Kidney epithelial cell (primary cell): ENCODE measurements at places on chromosomes 3 and 15. TPM values are rescaled to one million over a fixed set of nuclear protein-coding genes. Genes with fewer than 3 reads are reported as not detected.

BTLA gene
- total RNA-seq, result not detected in 2 replicates

DPPA2 gene
- total RNA-seq, result not detected in 2 replicates

ITIH1 gene
- total RNA-seq, result not detected in 2 replicates

MNS1 gene
- total RNA-seq, result 0.84 and 1.5 TPM in 2 replicates

MYRIP gene
- 0.04 and 0.07 TPM in 2 replicates for total RNA-seq

MKRN2OS gene
- total RNA-seq, result 0.14 and 1.3 TPM in 2 replicates

LRRC31 gene
- total RNA-seq, result not detected in 2 replicates

LHFPL4 gene
- total RNA-seq, result not detected in 2 replicates

DUOX1 gene
- 4.1 and 6.6 TPM in 2 replicates for total RNA-seq

SH2D7 gene
- total RNA-seq, result not detected in 2 replicates

SERINC4 gene
- total RNA-seq, result 0.46 TPM in 1 of 2 replicates, not detected in the other

PFKFB4 gene
- total RNA-seq, result 22.4 and 24.1 TPM in 2 replicates

SORD gene
- total RNA-seq, result 30.2 and 44.0 TPM in 2 replicates

GFM1 gene
- total RNA-seq, result 45.5 and 55.0 TPM in 2 replicates

SAMMSON gene
- total RNA-seq, result not detected in 2 replicates

CHRNA7 gene
- 2.7 and 4.8 TPM in 2 replicates for total RNA-seq

CCDC13 gene
- total RNA-seq, result 0.33 and 2.1 TPM in 2 replicates

PLA2G4D gene
- not detected in 2 replicates for total RNA-seq

HDDC3 gene
- total RNA-seq, result 20.0 and 24.4 TPM in 2 replicates

TRPM1 gene
- 1.2 TPM in 1 of 2 replicates, not detected in the other for total RNA-seq

ZPLD1 gene
- 0.08 and 0.41 TPM in 2 replicates for total RNA-seq

AADACL2 gene
- total RNA-seq, result not detected in 2 replicates

DAZL gene
- not detected in 2 replicates for total RNA-seq

CFAP100 gene
- not detected in 2 replicates for total RNA-seq

AGTR1 gene
- not detected in 2 replicates for total RNA-seq
